ENCODE measurements at places on chromosomes 6 and 20.

DNA sequence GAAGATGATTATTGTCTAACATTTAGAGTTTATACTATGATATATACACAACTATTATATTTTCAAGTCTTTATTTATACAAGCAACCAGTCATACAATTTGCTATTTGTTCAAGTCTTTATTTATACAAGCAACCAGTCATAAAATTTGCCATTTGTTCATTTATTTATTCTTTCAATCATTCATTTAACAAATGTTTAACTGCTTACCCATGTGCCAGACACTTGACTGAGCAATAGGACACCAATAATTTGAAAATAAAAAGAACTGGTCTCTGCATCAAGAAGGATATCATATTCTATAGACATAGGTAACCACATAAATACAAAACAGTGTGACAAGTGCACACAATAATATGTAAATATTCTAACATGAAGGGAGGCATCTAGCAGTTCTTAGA, 20.3 kb downstream of the GRIK2 start:
- no peak for DNase-seq

DNA sequence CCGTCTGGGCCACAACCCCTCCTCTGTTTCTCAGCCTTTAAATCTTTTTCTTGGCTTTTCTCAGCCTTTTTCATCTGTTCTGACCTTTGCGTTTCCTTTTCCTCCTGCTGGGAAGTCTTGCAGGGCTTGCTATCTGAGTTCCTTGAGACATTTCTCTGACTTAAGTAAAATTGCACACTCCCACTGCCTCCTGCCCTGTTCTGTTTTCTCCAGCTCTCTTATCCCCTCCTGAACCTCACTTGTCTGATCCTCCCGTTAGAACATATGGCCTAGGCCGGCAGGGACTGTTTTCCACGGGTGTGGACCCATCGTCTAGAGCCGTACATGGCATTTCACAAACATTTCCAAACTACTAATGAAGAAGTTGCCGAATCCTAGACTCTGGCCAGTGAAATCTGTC, 63.0 kb downstream of the ARID1B start:
- no peak for DNase-seq

- DNase-seq = peak; percentile 49
These were observed 973 bp upstream of the BRD2 start for GRCh38 chr6:32967151-32968091.

DNA sequence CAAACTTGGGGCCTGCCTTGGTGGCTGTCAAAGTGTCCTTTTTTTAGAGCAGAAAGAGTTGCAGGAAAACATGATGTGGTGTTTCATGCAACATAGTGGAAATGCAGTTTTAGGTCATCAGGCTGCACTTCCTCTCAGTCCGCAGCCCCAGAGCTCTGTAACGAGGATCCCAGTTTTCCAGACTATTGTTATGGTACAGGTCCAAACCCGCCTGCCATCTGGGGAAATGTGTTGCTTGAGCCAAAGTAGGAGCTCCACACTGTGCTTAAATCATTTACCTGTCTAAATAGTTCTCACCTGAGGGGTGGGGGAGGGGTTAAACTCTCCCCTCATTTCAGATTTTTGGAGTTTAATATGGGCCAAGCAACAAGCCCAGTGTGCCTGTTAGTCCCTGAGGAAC, 59.8 kb downstream of the GOPC start:
- DNase-seq = no peak

DNA sequence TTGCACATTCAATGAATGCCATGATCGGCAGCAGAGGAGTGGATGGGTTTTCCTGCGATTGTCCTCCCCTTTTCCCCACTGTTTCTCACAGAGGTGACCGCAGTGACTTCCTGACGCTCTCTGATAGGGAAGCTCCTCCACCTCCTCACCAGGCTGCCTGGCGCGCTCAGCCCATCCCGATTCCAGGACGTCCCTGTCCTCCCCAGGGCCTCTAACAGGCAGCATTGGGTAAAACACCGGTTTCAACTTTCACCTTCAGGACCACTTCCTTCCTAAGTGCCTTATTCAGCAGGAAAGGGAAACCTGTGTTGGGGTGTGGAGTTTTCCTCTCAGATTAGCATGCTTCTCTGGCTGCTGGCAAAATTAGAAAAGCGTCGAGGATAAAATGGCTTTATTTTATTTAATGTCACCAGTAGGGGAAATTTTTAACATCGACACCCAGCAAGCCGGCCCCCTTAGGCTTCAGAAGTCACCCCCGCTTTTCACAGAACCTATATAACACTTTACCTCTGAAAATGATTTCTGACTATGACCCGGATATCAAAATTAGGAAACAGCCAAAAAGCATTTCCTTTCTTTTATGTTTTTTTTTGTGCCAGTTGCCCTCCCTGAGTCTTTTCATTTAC, 570.4 kb upstream of the GJE1 start:
- DNase-seq = peak; percentile 71

GRCh38 chr6:30175765-30176164, 12.4 kb downstream of the TRIM15 start:
- no peak for DNase-seq

- no peak for DNase-seq
These were observed 70.0 kb upstream of the TBXT start for GRCh38 chr6:166237617-166238016.

DNA sequence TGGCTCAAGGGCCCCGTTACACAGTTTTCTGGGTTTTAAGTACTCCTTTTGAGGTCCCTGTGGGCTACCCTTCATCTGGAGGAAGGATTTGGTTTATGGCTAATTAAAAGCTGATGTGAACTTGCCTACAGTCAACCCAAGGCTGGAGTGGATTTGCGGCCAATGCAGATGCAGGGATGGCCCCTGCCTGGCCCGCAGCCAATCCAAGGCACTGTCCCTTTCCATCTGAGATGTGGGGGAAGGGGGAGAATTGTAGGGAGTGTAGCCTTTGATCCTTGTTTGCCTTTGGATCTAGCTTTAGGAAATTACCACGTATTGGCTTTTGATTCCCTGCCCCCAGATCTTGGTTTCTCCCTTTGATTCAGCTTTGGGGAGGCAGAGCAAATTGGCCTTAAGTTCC, 128.0 kb upstream of the GGTLC1 start:
- DNase-seq = no peak

GRCh38 chr6:77926198-77926751, 273.4 kb downstream of the MEI4 start:
- DNase-seq = no peak

DNA sequence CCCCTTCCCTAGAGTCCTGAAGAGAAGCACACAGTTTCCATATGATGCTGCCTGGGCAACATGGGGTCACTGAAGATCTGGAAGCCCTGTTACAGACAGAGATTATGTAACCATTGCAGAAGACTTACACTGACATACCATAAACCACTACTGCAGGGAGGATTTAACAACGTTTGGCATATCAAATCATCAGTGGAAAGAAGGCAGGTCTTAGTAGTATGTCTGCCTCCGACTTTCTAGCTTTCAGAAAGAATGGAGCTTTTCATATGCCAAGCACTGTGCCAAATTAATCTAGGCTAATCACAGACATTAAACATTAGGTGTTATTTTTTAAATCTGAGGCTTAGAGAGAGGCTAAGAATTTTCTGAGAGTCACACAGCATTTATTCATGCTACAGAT, 144.3 kb downstream of the ADGRB3 start:
- DNase-seq = no peak

DNA sequence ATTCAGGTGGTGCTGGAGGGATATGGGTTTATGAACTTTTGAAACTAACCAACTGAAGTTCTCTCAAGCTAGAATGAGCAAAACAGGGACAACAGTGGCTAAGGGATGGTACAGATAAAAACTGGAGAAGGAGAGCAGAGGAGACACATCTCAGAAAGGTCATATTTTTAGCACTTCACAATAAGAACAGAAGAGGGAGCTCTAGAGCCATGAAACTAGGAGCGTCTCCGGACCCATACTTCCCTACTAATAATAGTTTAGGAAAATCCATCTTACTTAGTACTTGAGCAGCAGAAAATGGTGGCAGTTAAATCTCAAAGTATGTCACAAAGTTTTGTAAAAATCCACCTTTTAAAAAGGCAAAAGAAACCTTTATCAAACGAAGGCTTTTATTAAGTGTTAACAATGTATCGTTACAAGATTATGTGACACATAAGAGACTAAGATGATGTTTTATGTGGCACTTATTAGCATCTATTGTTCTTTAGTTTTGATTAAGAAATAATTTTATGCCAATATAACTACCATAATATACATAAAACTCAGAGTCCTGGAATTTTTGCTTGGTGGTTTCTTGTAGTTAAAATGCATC, 278.6 kb downstream of the TBC1D32 start:
- DNase-seq = peak; percentile 22

DNA sequence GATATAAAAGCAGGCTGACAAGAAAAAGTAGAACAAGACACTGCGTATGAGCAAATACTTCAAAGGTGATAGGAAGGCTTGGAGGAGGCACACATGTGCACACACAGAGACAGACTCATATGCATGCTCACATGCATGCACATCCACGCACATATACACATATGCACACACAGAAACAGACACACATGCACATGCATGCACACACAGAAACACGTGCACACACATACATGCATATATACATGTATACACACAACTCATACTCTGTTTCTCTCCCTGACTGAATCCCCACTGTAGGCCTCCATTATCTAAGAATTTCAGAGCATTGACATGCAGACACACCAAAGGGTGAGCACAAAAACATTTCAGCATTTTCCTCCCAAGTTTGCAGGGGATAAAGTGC, 43.7 kb downstream of the VGLL2 start:
- no peak for DNase-seq

- no peak for DNase-seq
These were observed 128.9 kb downstream of the CD164 start for GRCh38 chr6:109253366-109253765.

DNA sequence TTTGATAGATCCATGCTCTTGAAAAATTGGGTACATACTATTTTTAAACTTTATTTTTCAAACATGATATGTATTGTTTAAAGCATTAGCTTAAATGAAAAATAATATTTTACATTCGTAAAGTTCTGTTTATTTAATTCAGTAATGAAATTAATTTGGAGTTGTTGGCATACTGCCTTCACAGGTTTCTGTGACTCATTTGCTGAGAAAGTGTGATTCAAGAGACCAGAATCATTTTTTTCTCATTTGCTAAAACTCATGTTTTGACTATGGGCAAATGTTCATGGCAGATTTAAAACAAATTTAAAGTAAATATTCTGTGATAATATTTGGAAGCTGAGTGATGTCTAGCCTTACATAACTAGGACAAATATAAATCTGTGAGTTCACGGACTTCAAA, 230.4 kb downstream of the BCKDHB start:
- no peak for DNase-seq

- no peak for DNase-seq
These were observed 11.1 kb downstream of the MAP1LC3A start for GRCh38 chr20:34569598-34569997.

DNA sequence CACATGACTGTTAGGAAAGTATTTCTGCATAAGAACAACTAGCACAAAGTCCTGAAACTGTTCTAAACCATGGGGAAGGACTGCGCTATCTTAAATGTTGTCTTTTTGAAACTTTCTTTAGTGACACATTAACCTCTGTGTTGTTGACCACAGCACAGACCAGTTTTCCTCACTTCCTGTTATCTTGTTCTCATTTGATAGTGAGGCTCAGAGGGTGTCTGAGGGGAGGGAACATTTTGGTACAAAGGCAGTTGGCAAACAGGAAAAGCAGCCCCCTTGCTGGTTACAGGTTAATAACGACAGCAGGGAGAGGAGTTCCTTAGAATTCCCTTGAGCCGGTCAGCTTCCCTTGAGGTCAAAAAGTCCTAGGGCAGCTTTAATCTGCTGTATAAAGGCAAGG, 143.5 kb upstream of the BMP2 start:
- DNase-seq = no peak

DNA sequence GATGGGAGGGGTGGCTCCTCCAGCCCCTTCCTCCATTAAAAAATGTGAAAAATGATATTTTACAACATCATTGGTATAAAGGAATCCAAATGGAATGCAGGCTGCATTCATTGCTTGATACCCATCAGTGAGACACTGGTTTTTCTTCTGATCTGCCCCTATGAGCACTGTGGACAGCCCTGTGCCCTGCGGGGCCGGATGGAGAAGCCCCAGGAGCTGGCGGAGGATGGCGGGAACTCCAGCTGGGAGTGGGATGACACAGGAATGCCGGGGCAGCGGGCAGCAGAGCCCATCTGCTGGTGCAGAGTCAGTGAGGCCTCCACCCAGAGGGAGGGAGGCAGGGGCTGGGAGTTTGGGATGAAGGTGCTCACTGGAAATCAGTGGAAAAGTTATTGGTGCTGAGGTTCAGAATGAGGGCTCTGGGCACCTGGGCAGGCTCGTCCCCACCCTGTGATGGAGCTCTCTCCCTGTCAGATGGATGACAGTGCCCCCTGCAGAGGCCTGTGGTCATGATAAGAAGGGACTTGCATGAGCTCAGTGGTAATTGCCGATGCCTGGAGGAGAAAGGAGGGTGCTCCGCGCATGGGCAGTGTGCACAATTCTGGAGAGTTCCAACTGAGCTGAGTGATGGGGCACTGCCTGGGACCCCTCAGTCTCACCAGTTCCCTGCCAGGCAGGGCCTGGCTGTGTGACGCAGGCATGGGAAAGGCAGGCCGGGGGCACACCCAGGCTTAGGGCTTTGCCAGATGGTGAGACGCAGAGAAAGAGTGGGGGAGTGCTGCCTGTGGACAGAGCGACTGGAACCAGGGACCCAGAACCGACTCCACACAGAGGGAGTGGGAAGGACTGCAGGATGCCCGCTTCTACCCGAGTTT, 23.2 kb downstream of the CTCFL start:
- no peak for DNase-seq

GRCh38 chr6:140236732-140237131, 862.3 kb upstream of the CITED2 start:
- DNase-seq = no peak

All from NCI-H1092 treated with DMSO at 0.1 percent for 48 hours (cell line).